Fibroblast of skin of right quadriceps (primary cell): ENCODE measurements at places on chromosomes 16 and 17.
A peak's percentile ranks its signal among the peaks of the same experiment; 100 is the strongest.

DNA sequence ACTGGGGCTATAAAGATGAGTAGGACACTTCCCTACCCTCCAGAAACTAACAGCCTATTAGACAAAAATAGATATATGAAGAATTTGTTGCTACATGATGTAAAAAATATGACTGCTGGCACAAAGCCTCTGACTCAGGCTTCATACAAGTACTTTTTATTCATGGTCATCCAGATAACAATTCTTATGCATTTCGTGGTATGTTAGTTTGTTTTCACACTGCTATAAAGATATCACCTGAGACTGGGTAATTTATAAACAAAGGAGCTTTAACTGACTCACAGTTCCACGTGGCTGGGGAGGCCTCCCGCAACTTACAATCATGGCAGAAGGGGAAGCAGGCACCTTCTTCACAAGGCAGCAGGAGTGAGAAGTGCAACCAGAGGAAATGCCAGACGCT is 112.5 kb upstream of the HLF start:
- peak; percentile 5 for DNase-seq

- DNase-seq, result no peak
These were observed 140.4 kb downstream of the ENGASE start for GRCh38 chr17:79214940-79215604.

DNA sequence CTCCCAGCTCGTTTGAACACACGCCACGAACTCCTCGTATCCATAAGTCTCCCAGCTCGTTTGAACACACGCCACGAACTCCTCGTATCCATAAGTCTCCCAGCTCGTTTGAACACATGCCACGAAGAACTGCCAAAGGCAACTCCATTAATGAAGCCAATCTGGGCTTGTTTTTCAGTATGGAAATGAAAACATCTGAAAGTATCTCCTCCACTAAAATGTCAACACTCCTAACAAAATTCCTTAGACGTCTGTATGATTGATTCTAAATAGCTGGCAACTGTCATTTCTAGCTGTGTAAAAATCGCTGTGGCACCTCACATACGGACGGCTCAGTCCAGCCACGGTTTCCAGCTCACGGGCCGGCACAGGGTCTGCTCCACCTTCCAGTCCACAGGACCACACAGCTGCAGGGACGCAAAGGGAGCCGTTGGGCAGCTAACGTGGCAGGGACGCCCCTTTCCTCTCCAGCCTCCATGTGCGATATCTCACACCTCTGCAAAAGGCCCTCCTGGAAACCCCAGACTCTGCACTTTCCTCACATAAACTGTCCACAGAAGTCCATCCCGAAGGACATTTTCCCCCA is 67.1 kb upstream of the METRNL start:
- peak; percentile 59 for DNase-seq

GRCh38 chr16:71700831-71701230 is 23.7 kb downstream of the PHLPP2 start:
- DNase-seq, result no peak

GRCh38 chr16:4647644-4647980 is 23.0 kb downstream of the MGRN1 start:
- DNase-seq, result no peak

DNA sequence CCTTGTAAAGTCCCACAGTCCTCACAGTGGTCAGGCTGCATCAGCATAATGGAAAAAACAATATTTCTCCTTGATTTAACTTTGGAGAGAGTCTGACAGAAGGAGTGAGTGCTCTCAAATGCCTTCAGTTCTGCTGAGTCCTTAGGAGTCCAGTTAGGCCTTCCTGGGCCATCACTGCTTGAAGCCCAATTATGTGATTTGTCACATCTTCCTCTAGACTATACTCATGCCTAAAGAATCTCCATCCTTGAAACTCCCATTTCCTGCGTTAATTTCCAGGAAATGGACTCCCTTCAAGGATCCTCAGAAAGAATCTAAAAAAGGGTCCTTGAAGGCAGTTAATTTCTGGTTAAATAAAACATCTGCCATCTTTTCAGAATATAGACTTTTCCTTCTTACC is 52.8 kb downstream of the SLFN5 start:
- peak; percentile 42 for DNase-seq

GRCh38 chr16:69465083-69465721 is 40.8 kb downstream of the CYB5B start:
- DNase-seq, result peak; percentile 50

GRCh38 chr16:51106535-51106934 is 44.5 kb downstream of the SALL1 start:
- no peak for DNase-seq

GRCh38 chr17:1144162-1144561 is 35.6 kb downstream of the ABR start:
- DNase-seq, result no peak

DNA sequence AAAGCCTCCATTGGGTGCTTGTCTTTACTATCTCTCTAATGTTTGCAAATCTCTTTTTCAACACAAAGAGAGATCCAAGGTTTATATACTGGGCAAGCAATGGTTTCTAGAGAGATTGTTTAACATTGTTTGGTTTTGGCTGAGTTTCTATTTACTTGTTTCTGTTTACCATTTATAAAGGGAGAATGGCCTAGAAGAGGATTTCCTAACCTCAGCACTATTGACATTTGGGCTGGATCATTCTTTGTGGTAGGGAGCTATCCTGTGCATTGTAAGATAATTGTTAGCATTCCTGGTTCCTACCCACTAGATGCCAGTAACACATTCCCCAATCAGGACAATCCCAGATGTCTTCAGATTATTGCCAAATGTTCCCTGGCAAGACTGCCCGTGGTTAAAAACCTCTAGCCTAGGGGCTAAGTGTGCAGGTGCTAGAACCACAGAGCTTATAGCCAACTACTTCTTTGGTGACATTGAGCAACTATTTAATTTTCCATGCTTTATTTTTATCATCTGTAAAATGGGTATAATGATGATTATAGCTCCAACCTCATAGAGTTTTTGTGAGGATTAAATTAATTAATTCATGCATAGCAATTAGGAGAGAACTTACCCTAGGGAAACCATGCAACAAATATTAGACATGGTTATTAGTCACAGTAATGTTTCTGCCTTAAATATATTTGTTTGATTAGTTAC is 413.9 kb upstream of the MAF start:
- no peak for DNase-seq

DNA sequence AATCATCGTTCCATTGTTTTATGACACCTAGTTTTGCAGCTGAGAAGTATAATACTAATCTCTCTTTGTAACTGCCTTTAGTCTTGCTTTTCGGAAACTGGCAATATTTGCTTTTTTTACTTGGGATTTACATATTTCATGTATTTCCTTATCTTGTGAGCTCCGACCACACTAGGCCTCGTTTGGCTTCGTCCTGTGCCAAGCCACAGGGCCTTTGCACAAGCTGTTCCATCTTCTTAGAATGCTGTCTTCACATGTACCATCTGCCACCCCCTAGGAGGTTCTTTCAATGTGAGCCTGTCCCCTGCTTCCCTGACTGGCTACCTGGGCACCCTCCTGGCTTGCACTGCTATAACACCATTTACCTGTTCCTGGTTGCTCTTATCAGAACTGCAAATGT is 77.2 kb downstream of the SHISA6 start:
- DNase-seq, result no peak

DNA sequence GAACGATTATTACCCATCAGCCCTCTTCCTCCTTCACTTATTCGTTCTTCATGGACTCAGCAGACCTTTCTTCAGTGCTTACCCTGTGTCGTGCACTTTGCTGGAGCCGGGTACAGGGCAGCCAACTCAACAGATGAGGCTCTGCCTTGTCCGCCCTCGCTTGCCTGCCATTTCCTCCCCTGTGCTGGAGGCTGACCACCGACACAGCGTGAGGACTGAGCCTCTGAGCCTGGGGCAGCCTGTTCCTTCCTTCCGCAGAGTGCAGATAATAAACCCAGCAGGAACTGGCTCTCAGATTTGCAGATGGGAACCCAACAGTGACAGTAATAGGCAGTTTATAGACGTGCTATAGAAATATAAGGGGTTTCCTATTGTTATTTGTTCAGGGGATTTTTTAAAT is 7.0 kb upstream of the SLC39A11 start:
- no peak for DNase-seq

DNA sequence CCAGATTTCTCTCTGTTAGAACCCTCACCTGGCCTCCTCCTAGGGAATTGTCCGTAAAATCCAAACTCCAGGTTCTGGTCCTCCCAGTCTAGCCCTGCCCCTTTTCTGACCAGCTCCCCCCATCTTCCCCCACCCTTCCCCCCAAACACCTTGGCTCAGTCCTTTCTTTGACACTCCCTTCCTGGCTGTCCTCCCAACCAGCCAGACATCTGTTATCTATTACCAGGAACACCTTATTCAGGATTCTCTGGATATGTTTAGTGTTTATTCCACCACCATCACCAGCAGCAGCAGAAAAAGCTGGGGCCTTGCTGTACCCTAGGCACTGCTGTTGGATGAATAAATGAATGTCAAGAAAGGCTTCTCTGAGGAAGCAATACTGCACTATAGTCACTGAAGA is 4.0 kb upstream of the CMTM3 start:
- DNase-seq, result no peak

- peak; percentile 18 for DNase-seq
These were observed 671 bp downstream of the DGKE start for GRCh38 chr17:56834380-56835263.

GRCh38 chr17:82486231-82487094 is 27.9 kb downstream of the NARF start:
- no peak for DNase-seq

GRCh38 chr17:50107790-50108414 is 12.8 kb downstream of the PDK2 start:
- DNase-seq, result peak; percentile 44

GRCh38 chr16:57185446-57185944 is 344 bp downstream of the PSME3IP1 start:
- peak; percentile 65 for DNase-seq
